IPS DF 6.9 (cell line): ENCODE measurements at places on chromosomes 11 and 22.

DNA sequence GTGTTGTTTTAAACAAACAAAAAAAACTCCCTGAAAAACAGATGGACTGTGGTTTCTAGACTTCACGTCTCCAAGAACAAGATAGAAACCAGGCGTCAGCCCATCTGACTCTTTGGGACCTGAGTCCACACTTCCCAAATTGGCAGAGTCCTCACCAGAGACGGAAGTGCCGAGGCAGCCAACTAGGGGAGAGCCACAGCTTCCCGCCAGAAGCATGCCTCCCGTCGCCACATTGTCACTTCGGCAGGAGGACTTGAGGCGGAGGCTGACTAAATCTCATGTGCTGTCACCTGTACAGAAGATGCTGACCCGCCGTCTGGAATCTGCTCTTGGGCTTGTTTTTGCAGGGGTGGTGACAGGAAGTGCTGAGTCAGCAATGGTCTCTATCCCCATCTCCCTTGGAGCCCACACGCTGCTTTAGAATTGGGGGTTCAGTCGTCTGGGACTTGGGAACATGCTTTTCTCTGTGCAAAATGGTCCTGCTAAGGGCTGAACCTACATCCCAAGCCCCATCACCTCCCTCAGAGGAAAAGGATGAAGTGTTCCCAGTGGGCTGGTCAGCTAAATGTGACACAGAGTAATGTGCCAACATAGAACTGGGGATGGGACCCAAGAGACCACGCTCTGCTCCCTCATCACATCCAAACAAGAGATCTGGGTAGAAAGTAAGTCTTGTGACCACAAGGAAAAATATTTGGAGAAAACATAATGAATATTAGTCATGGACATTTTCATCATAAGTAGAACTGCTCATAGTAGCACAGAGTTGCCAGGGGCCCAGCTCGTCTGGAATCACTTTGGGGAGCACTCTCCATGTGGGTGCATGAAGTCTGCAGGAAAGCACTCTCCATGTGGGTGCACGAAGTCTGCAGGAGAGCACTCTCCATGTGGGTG is 152.9 kb downstream of the SNX19 start:
- peaks cover 9% of the 10 kb centered on the region for H3K4me1 ChIP-seq
- H3K27ac ChIP-seq: no peak overlapping the region
- H3K4me3 ChIP-seq: no peak overlapping the region

GRCh38 chr22:40281717-40282116 is 64.6 kb upstream of the ADSL start:
- H3K27ac ChIP-seq: no peak overlapping the region
- peaks cover 10% of the 10 kb centered on the region; the same call in 1 of the 2 replicates for H3K36me3 ChIP-seq
- H3K4me3 ChIP-seq: no peak overlapping the region
- no peak for DNase-seq
- H3K27me3 ChIP-seq: no peaks in the 10 kb centered on the region

DNA sequence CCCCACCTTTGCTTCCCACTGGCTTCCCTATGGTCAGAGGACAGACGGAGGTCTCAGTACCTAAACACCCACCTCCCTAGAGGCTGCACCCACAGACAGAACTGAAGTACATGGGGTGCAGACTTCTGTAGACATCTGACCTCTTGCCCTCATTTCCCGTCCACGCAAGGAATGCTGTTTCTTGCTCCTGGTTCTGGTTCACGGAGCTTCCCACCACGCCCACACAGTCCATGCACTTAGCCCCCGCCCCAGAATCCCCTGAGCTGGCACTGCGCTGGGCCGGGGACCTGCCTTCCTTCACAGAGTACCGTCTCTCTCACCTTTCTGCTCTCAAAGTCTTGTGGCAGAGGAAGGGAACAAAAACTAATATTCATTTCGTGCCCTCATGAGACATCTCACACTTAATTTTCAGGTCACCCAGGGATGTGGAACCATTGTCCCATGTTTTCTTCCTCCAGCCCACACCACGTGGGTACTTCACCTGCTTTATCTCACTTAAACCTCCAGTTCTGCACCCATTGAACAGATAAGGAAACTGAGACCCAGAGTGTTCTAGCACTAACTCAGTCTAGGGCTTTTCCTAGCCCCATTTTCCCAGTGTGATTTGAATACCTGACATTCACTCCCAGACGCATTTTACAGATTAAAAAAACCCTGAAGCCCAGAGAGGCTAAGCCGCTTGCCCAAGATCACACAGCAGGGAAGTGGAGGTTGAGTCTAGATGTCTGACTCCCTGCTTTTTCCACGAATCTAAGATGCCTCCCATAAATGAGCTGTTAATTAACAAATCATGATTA is 5.7 kb downstream of the TMPRSS6 start:
- DNase-seq: no peak
- H3K36me3 ChIP-seq: no peaks in the 10 kb centered on the region
- no peaks in the 10 kb centered on the region; the same call in 1 of the 2 replicates for H3K4me1 ChIP-seq
- H3K4me3 ChIP-seq: no peak overlapping the region
- H3K27me3 ChIP-seq: no peaks in the 10 kb centered on the region

DNA sequence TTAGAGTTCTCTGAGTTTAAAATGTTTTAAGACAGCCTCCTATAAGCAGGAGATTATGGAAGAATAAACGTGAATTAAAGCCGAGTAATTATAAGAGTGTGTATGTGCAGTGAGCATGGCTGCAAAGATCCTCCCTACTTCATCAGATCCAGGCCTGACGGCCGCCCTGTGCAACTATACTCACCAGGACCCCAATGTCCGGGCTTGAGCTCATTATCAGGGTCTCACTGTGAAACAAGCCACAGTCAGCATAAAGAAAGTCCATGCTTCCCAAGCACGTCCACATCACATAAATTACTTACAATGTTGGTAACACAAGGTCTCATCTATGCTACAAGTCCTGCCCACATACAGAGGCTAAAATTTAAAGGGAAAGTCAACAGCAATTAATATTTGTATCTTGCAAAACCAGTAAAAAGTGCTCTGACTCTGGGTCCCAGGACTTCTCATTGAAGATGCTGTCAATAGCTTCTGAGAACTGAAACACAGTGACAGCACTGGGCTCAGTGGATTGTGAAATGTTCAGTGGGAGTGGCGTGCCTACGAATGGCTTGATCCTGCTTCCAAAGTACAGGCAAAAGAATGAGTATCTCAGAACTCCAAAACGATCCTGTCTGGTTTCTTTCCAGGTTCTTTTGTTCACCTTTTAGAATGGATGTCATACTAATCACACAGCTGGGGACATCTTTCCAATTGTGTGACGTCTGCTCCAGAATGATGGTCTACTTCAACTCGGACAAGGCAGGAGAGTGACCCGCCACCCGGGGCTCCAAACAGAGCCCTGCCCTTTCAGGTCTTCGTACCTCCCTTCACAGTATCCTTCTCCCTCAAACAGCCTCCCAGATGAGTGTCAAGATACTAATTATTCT is 72.1 kb upstream of the ARFGAP3 start:
- no peaks in the 10 kb centered on the region; the same call in 1 of the 2 replicates for H3K4me1 ChIP-seq
- H3K27me3 ChIP-seq: no peaks in the 10 kb centered on the region
- no peaks in the 10 kb centered on the region; the same call in 1 of the 2 replicates for H3K36me3 ChIP-seq

DNA sequence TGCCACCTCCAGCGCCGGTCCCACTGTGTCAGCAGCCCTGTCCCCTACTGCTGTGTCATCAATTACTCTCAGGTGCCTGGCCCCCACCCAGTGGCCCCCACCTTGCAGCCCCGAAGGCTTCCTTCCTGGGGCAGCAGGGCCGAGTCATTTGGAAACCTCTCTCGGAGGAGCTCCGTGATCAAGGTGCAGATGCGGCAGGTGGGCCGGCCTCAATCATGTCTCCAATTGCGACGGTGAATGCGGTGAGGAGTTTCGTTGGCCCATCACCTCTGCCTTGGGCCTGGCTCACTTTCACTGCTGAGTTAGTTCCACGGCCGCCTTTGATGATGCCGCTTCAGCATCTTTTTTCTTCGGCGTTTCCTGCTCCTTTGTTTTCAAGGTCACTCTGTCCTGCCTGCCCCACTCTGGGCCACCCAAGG is 11.3 kb upstream of the CXCR5 start:
- no peaks in the 10 kb centered on the region for H3K36me3 ChIP-seq
- H3K4me1 ChIP-seq: peaks cover 4% of the 10 kb centered on the region; the same call in 1 of the 2 replicates
- H3K27me3 ChIP-seq: no peaks in the 10 kb centered on the region
- H3K4me3 ChIP-seq: no peak overlapping the region
- no peak overlapping the region for H3K27ac ChIP-seq

DNA sequence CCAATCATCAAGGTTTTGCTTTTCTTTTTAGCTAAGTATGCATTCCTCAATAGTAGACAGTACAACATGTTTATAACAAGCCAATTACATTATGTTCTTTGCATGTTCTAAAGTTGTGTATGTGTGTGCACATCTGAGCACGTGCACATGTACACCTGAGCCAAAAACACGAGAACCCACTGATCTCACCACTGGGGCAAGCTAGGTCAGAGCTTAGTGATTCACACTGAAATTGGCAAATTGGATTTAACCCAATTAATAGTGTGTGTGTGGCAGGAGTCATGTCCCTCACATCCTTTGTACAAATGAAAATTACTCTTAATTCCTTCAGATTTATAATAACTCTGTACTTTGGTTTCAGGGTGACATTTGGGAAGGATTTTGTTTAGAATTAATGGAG is 145.7 kb upstream of the TEAD1 start:
- H3K4me3 ChIP-seq: no peak overlapping the region
- no peak for DNase-seq

GRCh38 chr22:26845021-26845743 is 187.8 kb downstream of the MIAT start:
- H3K4me3 ChIP-seq: no peak overlapping the region
- no peaks in the 10 kb centered on the region for H3K4me1 ChIP-seq
- H3K36me3 ChIP-seq: no peaks in the 10 kb centered on the region

DNA sequence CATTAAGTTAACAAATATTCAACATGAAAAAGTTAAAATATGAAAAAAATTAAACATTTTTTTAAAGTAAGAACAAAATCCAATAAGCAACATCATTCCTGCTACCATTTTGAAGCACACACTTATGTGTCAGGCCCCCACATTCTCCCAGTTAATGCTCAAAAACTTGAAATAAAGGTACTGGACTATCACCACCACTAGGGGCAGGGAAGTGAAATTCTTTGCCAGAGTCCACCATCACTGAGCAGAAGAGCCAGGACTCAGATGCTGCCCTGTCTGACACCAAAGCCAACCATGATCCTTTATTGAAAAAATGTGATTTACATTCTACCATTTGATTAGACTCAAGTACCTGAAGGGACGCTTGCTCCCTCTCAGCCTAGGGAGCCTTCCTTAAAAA is 39.1 kb downstream of the PITPNB start:
- H3K27me3 ChIP-seq: no peaks in the 10 kb centered on the region
- H3K4me3 ChIP-seq: no peak overlapping the region
- no peaks in the 10 kb centered on the region for H3K36me3 ChIP-seq
- peak; percentile 33 for DNase-seq
- no peak overlapping the region for H3K27ac ChIP-seq

- no peak for DNase-seq
- H3K4me3 ChIP-seq: peak overlapping the region; percentile 87
- no peak overlapping the region for H3K27ac ChIP-seq
Measured at GRCh38 chr22:50473855-50474671, 772 bp downstream of the SBF1 start.

DNA sequence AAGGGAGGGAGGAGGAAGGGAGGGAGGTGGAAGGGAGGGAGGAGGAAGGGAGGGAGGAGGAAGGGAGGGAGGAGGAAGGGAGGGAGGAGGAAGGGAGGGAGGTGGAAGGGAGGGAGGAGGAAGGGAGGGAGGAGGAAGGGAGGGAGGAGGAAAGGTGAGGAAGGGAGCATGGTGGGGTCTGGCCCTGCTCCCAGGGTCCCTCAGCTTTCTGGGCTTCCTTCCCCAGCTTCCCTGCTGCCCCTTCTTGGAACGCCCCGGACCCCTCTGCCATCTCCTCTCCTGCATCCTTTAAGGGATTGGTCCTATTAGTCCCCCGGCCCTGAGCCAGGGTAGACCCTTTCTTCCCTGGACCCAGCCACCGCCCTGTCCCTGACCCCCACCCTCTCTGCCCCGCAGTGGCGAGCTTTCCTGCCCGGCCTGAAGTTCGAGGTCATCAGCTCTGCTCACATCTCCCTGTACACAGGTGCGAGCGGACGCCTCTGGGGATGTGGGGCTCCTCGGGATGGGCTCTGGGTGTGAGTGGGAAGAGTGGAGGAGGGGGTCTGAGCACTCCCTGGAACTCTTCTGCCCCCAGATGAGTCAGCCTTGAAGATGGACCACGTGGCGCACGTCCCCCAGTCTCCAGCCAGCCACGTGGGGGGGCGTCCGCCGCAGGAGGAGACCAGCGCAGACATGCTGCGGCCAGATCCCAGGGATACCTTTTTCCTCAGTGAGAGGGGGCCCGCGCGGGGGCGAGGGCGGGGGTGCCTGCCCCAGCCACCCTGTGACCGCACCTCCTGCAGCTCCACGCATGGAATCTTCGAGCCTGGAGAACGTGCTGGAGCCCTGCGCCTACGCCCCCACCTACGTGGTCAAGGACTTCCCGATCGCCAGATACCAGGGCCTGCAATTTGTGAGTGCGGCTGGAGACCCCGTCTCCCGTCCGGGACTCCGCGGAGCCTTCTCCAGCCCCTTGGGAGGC is 6.0 kb downstream of the B4GALNT4 start:
- H3K4me1 ChIP-seq: no peaks in the 10 kb centered on the region
- DNase-seq: no peak
- peaks cover 36% of the 10 kb centered on the region for H3K36me3 ChIP-seq
- H3K27ac ChIP-seq: no peak overlapping the region
- H3K27me3 ChIP-seq: no peaks in the 10 kb centered on the region
- H3K4me3 ChIP-seq: no peak overlapping the region

DNA sequence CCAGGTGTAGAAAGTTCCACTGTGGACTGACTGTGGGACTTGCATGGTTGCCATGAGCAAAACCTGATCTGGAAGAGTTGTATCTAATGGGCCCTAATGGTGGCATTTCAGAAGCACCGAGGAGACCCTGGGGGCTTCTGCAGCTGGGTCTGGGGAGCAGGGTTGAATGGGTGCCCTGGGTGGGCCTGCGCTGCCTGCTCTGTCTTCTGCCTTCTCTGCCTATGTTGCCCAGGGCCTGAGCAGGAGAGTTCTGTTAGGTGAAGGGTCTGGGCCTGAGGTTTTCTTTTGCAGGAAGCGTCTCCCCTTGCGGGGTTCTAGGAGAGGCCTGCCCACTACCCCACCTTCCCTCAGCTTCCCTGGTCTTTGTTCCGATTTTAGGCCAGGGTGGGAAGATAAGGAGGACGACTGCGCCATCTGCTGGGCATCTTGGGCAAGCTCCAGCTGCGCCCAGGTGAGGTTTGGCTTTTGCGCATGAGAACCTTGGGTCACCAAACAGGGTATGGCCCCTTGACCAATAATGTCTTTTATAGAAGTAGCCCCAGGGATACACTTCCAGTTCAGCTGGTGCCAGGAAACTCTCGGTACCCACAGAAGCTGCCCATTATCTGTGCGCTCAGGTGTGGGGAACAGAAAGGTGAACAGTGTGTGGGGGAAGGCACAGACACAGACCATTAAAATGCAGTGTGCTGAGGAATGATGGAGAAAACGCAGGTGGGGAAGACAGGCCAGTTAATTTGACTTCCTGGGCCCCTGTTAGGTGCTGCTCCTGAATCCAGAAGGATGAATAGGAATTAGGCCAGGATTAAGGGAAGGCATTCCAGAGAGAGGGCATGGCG is 23.2 kb downstream of the COMMD9 start:
- H3K27me3 ChIP-seq: no peaks in the 10 kb centered on the region
- DNase-seq: peak; percentile 74
- no peak overlapping the region for H3K4me3 ChIP-seq
- no peaks in the 10 kb centered on the region for H3K36me3 ChIP-seq
- no peak overlapping the region for H3K27ac ChIP-seq
- no peaks in the 10 kb centered on the region for H3K4me1 ChIP-seq
